ENCODE measurements at places on chromosomes 1 and 21.

DNA sequence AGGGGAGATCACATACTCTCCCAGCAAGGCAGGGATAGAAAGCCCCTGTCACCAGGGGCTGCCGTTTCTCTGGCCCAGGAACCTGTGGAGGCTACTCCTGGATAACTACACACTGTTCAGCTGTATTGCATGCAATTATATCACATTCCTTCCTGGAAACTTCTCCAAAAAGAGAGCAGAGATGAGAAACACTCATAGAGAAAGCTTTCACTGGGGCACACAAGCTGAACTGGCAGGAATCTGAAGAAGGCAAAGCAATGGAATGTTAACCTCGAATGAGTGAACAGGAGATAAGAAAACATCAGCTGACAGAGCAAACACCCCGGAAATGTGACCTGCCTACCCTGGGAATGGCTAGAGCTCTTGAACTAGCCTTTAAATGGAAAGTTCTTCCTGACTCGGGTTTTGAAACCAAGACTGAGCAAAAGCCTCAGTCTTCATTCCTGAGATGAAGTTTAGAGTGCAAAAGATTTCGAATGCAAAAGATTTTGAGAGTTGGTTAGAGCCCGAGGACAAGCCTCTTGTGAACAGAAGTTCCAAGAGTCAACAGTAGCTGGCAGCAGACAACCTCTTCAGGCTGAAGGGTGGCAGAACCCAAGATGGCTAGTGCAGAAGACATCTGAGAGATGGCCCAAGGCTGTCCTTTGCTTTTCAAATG lies 32.3 kb downstream of the CCN1 start:
- no peaks in the 10 kb centered on the region for H3K27me3 ChIP-seq
- DNase-seq: peak; percentile 72
- H3K36me3 ChIP-seq: no peaks in the 10 kb centered on the region
- no peak overlapping the region for H3K4me3 ChIP-seq
- H3K27ac ChIP-seq: peak overlapping the region; percentile 88
- peaks cover 41% of the 10 kb centered on the region for H3K4me1 ChIP-seq

GRCh38 chr1:43065616-43066399 lies 106.3 kb downstream of the EBNA1BP2 start:
- no peaks in the 10 kb centered on the region for H3K36me3 ChIP-seq
- H3K27me3 ChIP-seq: peaks cover 5% of the 10 kb centered on the region
- H3K4me3 ChIP-seq: no peak overlapping the region
- peaks cover 21% of the 10 kb centered on the region for H3K4me1 ChIP-seq

DNA sequence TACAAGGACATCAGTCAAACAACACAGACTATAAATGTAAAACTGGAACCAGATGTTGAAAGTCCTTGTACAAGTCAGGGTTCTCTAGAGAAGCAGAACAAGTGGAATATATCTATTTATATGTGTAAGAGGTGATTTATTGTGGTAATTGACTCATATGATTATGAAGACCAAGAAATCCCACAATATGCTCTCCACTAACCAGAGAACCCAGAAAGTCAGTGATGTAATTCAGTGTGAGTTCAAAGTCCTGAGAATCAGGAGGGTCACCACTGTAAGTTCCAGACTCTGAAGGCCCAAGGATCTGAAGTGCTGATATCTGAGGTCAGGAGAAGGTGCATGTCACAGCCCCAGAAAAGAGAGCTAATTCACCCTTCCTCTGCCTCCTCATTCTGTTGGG lies 57.0 kb downstream of the LRRC53 start:
- H3K36me3 ChIP-seq: no peaks in the 10 kb centered on the region
- H3K4me3 ChIP-seq: no peak overlapping the region
- DNase-seq: no peak
- H3K27me3 ChIP-seq: no peaks in the 10 kb centered on the region
- no peak overlapping the region for H3K27ac ChIP-seq
- no peaks in the 10 kb centered on the region for H3K4me1 ChIP-seq

DNA sequence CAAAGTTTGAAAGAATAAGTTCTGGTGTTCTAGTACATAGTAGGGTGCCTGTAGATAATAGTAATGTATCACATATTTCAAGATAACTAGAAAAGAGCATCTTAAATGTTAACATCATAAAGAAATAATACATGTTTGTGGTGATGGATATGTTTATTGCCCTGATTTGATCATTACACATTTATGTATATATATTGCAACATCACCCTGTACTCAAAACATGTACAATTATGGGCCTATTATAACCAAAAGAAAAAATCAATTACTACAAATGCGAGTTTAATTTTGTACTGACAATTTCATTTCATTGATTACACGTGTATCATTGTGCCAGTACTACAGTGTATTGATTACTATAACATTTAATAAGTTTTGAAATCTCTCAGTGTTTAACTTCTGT lies 609.2 kb upstream of the BRINP3 start:
- H3K36me3 ChIP-seq: no peaks in the 10 kb centered on the region
- no peaks in the 10 kb centered on the region for H3K27me3 ChIP-seq
- H3K4me3 ChIP-seq: no peak overlapping the region
- DNase-seq: no peak
- no peaks in the 10 kb centered on the region for H3K4me1 ChIP-seq

Data from muscle of leg (tissue), 16 donors.